ENCODE measurements at places on chromosomes 11 and 22. TPM values are rescaled to one million over a fixed set of nuclear protein-coding genes. Genes with fewer than 3 reads are reported as not detected.
A peak's percentile ranks its signal among the peaks of the same experiment; 100 is the strongest.

GRCh38 chr11:69241844-69242243 is 52.1 kb upstream of the MYEOV start:
- H3K4me3 ChIP-seq = no peak overlapping the region
- H3K27me3 ChIP-seq = peaks cover 16% of the 10 kb centered on the region

- H3K4me1 ChIP-seq = no peaks in the 10 kb centered on the region
- DNase-seq = no peak
- no peak overlapping the region for H3K27ac ChIP-seq
- no peak overlapping the region for H3K4me3 ChIP-seq
Measured at GRCh38 chr11:71147331-71147730, 105.0 kb downstream of the SHANK2 start.

- no peaks in the 10 kb centered on the region for H3K27me3 ChIP-seq
- no peak for DNase-seq
- no peaks in the 10 kb centered on the region for H3K36me3 ChIP-seq
- no peak overlapping the region for H3K27ac ChIP-seq
- H3K4me1 ChIP-seq = peaks cover 9% of the 10 kb centered on the region
Measured at GRCh38 chr22:21858025-21858764, 9.2 kb downstream of the MAPK1 start.

DNA sequence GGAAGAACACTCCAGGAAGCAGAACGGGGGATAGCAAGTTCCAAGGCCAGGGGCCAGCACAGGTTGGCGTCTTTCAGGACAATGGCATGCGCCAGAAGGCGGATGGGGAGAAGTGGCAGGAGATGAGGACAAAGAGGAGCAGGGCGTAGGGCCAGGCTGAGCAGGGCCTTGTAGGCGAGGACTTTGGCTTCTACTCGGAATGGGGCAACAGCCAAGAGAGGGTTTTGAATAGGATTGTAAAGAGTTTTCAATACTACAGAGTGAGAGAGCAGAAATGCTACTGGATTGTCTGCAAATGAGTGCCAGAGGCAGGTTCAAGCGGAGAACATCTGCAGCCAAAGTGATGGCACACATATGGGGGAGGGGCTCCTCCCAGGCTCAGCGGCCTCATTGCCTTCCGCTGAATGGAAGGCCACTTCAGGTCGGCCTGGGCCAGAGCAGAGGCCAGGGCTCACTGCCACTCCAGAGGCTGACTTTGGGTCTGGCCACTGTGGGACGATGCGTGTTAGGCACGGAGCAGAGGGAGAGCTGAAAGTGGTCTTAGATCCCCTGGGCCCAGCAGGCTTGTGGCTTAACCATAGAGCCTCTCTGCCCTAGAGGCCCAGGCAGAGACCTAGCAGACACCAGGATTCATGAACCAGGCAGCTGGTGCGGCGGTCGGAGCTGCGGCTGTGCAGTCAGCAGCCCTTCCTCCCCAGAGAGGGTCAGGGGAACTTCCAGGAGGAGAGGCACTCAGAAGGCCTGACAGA is 118.2 kb downstream of the DSCAML1 start:
- no peaks in the 10 kb centered on the region for H3K36me3 ChIP-seq
- no peak for DNase-seq
- peaks cover 35% of the 10 kb centered on the region for H3K27me3 ChIP-seq
- H3K4me1 ChIP-seq = no peaks in the 10 kb centered on the region
- H3K27ac ChIP-seq = no peak overlapping the region
- H3K4me3 ChIP-seq = no peak overlapping the region

- no peak overlapping the region for H3K4me3 ChIP-seq
- H3K36me3 ChIP-seq = no peaks in the 10 kb centered on the region
- no peaks in the 10 kb centered on the region for H3K27me3 ChIP-seq
- H3K27ac ChIP-seq = no peak overlapping the region
- peaks cover 25% of the 10 kb centered on the region for H3K4me1 ChIP-seq
Measured at GRCh38 chr11:86509588-86509974, 134.9 kb downstream of the CCDC81 start.

- peak; percentile 30 for DNase-seq
- H3K4me1 ChIP-seq = peaks cover 56% of the 10 kb centered on the region
- peak overlapping the region; percentile 95 for H3K27ac ChIP-seq
Measured at GRCh38 chr11:33731723-33732531, 4.3 kb downstream of the CD59 start.

- no peak for DNase-seq
- H3K4me3 ChIP-seq = no peak overlapping the region
- 0 out of 2 replicates have a peak, but pooled peaks cover 7% of the 10 kb centered on the region for H3K27me3 ChIP-seq
Measured at GRCh38 chr11:78690352-78690987, 115.8 kb upstream of the NARS2 start.

Gene TUB
- total RNA-seq = 12.9 TPM

Gene DCDC1
- not detected for total RNA-seq
